Fibroblast of skin of right quadriceps (primary cell): ENCODE measurements at places on chromosomes 4 and X.

DNA sequence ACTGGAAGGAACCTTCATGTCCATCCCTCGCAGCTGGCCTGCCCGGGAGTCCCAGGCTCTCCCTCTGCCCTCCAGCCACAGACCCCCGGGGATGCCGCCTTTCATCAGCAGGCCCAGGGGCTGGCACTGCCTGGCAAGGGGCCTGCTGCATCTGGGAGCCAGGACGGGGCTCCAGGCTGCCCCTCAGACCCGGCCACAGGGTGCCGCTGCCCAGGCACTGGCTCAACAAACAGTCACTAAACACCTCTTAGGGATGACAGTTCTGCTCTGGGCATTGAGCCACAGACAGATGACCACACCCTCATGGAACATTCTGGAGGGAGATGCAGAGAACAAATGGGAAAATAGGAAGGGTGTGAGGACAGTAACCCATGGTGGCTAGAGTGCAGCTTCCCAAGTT is 109.3 kb downstream of the HMX1 start:
- DNase-seq = no peak

DNA sequence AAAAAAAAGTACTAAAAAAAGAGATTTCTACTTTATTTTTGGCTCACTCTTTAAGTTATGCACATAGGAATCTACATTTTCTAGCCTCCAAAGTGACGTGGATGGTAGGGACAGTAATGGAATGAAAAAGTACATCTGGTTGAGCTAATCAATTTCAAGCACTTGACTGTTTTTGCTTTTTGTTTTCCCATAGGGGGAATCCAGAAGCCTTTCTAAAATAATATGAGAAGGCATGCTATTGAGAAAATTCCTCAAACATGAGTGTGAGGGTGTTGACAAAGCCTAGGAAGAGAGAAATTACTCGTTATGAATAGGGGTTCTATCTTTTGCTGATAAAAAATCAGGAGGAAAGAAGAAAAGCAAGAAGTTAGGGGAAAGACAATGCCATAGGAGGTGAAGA is 242.5 kb upstream of the PUDP start:
- peak; percentile 1 for DNase-seq

GRCh38 chr4:175070444-175070843 is 152.3 kb downstream of the ADAM29 start:
- no peak for DNase-seq

DNA sequence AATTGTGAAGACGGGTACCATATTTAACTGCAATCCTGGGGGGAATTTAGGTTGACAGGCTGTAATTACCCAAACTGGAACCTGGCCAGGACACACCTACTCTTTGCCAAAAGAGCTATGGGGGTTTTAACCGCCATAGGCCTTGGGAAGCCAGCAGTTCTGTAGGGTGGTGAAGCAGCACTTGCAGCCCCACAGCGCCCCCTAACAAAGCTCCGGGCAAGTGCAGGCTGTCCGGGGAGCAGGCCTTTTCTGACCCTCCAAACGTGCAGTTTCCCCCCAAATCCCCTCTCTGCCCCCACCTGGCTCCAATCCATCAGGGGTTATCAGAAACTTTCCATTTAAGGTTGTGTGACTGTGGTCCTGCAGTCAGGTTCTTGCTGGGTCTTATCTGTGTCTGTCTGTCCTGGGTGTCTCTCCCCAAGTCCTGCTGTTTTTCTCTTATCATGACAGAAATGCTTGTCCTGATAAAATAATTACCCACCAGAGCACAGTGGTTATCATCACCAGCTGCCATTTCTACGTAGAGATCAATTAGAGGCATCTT is 350.9 kb downstream of the MID1IP1 start:
- no peak for DNase-seq

- no peak for DNase-seq
Observed at GRCh38 chr4:120843849-120844527, 78.5 kb downstream of the PRDM5 start.

- peak; percentile 54 for DNase-seq
Observed at GRCh38 chr4:94491322-94491721, 39.6 kb downstream of the PDLIM5 start.

DNA sequence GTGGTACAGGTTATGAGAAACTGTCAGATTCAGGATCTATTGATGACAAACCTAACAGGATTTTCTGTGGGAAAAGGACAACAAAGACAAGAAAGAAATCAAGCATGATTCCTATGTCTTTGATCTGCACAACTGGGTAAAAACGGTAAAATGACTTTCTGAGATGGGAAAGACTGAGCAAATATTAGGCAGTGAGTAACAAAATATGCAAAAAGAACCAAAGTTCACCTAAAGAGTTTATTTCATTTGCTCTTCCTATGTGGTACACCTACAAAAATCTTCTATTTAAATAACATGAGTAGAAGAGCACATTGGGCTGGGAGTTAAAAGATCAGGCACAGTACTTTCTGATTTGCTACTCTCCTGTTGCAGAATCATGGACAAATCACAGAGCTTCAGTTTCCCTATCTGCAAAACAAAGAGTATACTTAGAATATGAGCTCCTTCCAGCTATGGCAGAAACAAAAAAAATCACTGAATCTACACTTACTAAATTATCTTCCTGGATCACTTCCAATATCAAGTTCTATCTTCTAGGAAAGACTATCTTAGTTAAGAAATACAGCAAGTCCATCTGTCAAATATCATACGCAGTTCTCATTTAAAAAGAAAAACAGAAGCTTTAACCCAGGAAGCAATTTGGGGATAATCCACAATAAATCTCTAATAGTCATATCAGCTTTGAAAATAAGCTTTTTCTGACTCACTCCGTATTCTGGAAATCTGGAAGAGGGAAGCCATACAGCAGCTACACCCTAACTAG is 37.4 kb downstream of the NFXL1 start:
- no peak for DNase-seq

GRCh38 chr4:169132561-169133305 is 122.7 kb upstream of the CBR4 start:
- DNase-seq = no peak

GRCh38 chr4:54945838-54946237 is 179.6 kb downstream of the KDR start:
- DNase-seq = no peak

GRCh38 chrX:56853436-56853835 is 124.4 kb downstream of the NBDY start:
- no peak for DNase-seq

GRCh38 chr4:116357758-116358157 is 727.6 kb downstream of the TRAM1L1 start:
- DNase-seq = peak; percentile 8

- no peak for DNase-seq
Observed at GRCh38 chrX:73647632-73648322, 84.8 kb downstream of the CHIC1 start.

GRCh38 chr4:89069481-89069880 is 12.5 kb upstream of the FAM13A start:
- DNase-seq = no peak

DNA sequence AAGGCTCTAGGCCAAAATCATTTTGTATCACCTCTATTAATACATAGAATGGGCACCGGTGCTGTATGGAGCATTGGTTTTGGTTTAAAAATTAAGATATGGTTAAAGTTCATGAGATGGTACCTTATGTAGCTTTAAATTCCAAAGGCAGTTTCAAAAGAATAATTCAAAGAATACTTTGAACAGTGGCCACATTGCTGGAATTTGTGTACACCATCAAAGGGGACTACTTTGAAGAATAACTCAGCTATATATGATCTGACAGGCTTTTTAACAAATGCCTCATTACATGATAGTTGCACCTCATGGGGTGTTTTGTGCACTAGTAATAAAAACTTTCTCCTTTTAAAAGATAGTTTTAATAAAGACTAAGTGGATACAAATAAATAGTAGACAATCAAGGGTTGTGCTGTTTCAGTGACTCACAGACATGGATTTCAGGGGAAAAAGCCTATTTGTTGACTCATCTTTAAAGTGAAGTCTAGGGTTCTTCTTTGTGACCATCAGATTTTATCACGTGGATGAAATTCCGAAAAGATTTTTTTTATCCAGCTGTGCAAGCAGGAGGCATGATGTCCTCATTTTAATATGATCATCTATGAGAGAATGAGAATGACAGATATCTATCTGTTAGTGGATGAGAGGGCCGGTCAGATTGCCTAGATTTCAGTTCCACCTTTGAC is 12.8 kb downstream of the MTM1 start:
- peak; percentile 77 for DNase-seq

DNA sequence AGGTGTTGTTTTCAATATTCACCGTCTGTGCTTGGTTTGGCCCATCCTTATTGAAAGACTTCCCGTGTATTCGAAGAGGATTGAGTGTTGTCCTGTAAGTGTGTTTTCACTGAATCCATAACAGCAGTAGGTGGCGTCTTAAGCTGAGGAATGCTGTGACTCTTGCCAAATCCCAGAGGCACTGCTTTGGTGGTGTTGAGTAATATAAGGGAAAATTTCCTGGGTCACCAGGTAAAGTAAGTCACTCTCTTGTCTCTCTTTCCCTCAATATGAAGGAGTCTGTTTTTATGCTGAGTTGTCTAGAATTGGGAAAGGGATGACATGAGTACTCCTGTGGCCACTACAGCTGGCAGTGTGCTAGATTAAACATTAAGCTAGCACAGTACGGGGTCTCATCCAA is 146.7 kb upstream of the ZXDB start:
- no peak for DNase-seq

DNA sequence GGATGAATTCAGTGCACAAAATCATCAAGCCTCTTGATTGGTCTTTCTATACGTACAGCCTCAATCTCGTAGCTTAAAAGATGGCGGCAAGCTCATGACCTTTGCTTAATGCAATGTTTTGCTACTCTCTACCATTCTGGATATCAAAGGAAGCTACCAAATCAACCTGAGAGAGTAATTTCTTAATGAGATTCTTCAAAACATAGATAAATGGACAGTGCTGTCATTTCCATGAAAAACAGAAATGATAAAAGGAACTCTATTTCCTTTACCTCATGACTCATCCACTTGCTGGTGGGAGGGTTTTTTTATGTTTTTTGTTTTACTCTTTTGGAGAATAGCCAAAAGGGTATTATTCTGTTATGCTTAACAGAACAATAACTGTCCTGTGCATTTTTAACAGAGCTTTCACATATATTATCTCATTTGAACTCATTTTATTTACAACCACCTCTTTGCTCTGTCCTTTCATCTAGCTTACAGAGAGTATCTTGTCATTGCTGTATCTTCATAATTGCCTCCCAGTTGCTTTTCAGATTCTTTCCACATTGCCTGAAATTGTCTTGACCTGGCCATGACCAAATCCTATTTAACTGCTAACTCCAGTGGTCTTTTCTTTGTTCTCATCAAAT is 138.6 kb upstream of the GPR101 start:
- no peak for DNase-seq
